Nucleus accumbens (tissue), 56 donors: ENCODE measurements at places on chromosomes 12 and 14.

GRCh38 chr14:104041430-104042104 lies 43.9 kb upstream of the ASPG start:
- DNase-seq: no peak

DNA sequence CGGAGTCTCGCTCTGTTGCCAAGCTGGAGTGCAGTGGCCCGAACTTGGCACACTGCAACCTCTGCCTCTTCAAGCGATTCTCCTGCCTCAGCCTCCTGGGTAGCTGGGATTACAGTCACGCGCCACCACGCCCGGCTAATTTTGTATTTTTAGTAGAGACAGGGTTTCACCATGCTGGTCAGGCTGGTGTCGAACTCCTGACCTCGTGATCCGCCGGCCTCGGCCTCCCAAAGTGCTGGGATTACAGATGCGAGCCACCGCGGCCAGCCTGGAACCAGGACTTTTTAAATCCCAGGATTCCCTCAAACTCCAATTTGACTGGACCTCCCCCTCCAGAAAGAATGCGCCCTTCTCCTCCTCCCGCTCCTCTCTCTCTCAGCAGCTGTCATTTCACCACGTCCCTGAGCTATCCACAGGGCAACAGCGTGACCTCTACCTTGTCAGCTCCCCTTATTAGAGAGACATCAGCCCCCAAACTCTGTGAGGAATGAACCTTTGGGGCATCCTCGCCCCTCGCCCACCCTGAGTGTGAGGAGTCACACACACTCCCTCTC lies 2.0 kb downstream of the ESYT1 start:
- DNase-seq: no peak

DNA sequence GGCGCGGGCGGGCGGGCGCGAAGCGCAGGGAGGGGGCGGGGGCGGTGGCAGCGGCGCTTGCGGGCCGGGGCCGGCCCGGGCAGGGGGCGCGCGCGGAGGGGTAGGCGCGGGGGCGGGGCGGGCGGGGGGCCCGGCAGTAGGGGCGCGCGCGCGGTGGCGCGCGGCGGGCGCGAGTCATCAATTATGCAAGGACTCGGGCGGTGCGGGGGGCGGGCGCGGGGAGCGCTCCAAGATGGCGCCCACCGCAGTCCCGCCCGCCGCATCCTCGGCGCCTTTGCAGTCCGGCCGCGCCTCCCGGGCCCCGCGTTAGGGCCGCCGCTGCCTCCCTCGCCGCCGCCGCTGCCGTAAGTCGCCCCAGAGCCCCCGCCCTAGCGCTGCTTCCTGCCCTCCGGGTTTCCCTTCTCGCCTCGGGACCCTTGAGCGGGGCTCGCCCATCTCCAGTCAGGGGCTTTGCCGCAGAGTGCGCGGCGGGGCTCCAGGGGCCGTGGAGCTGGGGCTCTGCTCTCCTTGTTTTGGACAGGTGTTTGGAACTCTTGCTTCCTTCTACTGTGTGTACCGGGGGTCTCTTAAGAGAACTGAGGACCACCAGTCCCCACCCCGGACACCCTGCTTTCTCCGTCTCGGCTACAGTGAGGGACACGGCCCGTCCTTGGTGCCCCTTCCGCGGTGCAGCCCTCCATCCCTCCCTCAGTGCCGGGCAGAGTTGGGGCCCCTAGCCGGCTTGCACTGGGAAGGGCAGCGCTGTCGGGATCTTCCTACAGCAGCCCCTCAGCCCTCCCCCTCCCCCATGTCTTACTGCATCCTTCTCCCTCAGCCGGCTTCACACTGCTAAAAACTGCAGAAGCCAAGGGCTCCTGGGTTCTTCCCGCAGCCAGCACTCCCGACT lies at the start of gene SCN8A:
Gene SCN8A (plus strand): TSS at position 218 of the 886 bp plus-strand sequence. CDS start 71,585 bp downstream, outside the sequence.
- peak; percentile 35 for DNase-seq

DNA sequence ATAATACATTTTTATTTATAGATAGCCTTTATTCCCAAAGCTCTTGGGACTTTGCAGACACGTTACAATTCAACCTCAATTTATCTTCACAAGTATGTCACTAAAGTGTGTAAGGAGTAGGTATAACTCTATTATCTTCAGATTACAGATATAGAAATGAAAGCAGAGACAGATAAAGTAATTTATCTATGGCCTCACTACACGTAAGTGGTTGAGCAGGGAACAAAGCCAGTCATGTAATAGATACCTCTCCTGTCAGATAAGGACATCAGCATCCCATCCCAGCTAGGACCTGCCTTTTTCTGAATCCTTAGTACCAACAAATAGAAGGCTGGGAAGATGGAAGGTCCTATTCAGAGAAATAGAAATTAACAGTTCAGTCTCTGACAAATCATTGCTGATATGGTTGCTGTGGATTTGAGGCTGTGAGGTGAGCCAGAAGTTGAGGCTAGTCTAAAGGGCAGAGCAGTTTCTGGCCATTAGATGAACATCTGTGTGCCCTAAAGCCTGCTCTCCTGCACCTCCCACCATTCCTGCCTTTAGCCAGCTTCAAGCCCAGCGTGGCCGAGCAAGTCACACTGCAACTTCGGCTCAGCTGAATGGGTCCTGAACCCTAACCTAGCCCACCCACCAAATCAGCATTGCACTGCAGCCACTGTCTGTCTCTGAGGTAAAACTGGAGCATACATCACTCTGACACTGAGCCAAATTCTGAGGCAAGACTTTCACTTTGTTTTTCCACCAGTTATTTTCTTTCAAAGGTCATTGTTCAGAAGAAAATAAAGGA lies 71.1 kb upstream of the PLEKHA5 start:
- DNase-seq: no peak

GRCh38 chr12:32089586-32089985 lies 17.1 kb upstream of the BICD1 start:
- no peak for DNase-seq

GRCh38 chr14:84162633-84163032 lies 1367.3 kb upstream of the FLRT2 start:
- no peak for DNase-seq
